NCI-H2107 (cell line): ENCODE measurements at places on chromosomes 5 and 9.

- DNase-seq: no peak
Measured at GRCh38 chr5:67730917-67731474, 484.6 kb upstream of the PIK3R1 start.

GRCh38 chr5:121038438-121038837, 574.3 kb downstream of the PRR16 start:
- DNase-seq: no peak

- no peak for DNase-seq
Measured at GRCh38 chr9:6956879-6957278, 199.1 kb downstream of the KDM4C start.

DNA sequence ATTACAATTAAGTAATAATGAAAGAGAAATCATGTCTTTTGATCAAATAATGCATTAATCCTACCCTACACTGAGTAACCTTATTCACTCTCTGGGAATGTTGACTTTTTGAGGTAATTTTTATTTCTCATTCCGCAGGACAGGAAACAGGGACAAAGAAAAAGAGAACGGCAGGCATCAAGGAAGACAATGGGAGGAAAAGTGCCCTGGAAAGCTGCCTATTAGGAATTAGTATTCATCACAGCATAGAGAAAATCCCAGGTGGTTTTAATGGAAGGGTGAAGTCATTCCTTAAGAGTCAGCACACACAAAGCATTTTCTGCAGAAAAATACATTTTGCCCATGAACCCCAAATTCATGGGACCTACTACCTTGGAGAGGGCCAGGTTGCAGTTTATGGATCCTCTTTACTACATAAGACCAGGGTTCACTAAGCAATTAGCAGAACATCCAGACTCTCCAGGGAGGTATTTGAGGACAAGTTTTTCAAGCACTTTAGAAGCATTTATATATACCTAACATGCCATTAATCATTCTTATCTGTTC, 9.4 kb downstream of the FSTL4 start:
- DNase-seq: no peak

DNA sequence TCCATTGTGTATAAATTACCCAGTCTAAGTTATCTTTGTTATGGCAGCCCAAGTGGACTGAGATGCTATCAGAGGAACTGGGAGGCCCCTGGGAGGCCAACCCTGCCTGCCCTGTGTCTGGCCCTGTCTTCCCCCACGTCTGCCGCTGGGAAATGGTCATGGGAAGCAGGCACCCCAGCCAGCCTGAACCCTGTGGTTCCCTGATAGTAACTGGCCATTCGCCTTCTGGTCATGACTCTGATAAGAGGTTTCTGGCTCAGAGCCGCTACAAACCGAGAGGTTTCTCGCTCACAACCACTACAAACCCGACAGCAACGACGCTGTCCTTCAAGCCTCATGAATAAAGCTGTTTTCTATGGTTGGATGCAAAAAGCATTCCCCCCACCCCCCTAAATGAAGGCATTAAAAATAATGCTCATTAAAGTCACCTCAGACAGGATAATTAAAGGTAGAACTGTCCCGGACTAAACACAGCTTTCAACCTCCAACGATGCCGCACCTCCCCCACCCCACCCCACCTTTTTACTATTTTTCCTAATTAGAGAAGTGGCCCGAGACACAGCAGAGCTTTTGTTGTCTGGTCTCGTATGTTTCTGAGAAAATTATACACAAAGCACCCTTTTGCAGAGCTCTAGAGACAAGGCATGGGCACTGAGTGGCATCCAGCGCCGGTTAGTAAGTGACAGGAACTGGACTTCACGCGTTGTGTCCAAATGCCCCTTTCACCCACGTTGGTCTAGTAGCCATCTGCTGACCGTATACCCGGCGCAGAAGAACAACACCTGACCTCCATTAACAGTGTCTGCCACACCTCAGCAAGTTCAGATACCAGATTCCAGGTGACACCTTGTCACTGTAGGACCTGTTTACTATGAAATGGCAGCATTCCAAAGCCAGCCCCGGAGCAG, 140.8 kb downstream of the COL23A1 start:
- DNase-seq: no peak

- DNase-seq: no peak
Measured at GRCh38 chr9:86733929-86734328, 213.4 kb downstream of the GAS1 start.

GRCh38 chr9:133340256-133340655, 4.3 kb upstream of the SURF6 start:
- no peak for DNase-seq

DNA sequence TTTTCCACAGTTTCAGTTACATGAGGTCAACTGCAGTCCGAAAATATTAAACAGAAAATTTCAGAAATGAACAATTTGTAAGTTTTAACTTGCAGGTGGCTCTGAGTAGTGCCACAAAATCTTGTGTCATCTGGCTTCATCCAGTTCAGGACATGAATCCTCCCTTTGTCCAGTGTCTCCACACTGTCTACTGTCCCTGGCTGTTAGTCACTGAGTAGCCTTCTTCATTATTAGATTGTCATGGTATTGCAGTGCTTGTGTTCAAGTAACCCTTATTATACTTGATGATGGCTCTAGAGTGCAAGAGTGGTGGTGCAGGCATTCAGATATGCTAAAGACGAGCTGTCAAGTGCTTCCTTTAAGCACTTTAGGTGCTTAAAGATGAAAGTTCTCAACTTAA, 65.3 kb downstream of the CFAP95 start:
- DNase-seq: no peak

- no peak for DNase-seq
Measured at GRCh38 chr5:72746736-72747135, 69.7 kb upstream of the TNPO1 start.

DNA sequence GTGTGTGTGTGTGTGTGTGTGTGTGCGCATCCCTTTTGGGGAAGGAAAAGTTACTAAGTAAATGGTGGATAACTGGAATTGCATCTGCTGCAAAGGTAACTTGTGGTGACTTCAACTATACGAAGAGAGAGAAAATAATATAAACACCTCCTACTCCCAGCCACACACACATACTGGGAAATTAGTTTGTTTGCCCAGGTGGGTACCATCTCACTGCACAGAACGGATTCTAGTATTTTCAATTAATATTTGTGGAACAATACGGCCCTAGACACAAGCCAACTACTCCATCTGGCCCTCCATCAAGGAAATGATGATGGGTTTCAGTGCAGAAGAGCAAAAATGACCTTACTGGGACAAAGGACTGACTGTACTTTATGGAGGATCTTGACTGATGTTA, 32.2 kb upstream of the TXN start:
- no peak for DNase-seq

DNA sequence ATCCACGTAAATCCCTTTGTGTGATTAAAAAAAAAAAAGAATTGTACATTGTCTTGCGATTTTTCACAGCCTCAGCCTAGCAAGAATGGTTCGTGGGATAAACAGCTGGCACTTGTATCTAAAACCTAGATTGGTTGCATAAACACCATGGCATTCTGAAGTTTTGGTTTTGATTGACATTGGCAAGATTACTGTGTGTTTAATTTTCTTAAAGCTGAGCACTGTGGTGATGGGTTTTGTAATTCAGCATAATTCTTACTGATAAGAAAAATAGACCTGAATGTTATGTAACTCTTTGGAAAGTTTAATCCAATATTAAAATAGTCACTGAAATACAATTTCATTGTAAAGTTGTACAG, 23.4 kb upstream of the ANKRD18A start:
- DNase-seq: no peak
